ENCODE measurements at places on chromosomes 5 and 9.

DNA sequence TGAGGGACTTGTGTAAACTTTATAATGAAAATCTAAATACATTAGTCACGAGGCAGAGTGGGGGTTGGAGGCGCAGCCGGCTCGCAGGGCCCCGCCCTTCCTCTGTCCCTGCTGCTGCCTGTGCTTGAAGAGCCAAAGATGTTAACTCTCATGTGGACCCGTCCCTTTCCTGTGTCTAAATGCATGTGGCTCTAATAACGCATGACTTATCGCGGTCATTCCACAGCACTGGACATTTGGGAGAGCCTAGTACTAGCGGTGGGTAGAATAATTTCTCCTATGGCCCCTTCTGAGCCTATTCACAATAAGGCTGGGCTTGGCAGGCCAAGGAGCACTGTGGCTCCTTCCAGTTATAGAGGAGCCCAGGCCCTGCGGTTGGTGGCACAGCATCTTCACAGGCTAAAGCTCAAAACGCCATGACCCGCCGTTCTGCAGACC, 82.3 kb upstream of the SIMC1 start:
- no peak overlapping the region for H3K4me3 ChIP-seq
- no peak overlapping the region for H3K27ac ChIP-seq
- DNase-seq = no peak

- no peaks in the 10 kb centered on the region for H3K4me1 ChIP-seq
- H3K27ac ChIP-seq = no peak overlapping the region
- DNase-seq = no peak
- no peaks in the 10 kb centered on the region for H3K36me3 ChIP-seq
- no peak overlapping the region for H3K4me3 ChIP-seq
Measured at GRCh38 chr5:115774684-115775083, 41.8 kb downstream of the CDO1 start.

- no peak overlapping the region for H3K27ac ChIP-seq
- no peak overlapping the region for H3K4me3 ChIP-seq
- H3K27me3 ChIP-seq = no peaks in the 10 kb centered on the region
- no peaks in the 10 kb centered on the region for H3K36me3 ChIP-seq
- peaks cover 18% of the 10 kb centered on the region for H3K4me1 ChIP-seq
Measured at GRCh38 chr9:27599102-27599869, 26.0 kb upstream of the C9orf72 start.

DNA sequence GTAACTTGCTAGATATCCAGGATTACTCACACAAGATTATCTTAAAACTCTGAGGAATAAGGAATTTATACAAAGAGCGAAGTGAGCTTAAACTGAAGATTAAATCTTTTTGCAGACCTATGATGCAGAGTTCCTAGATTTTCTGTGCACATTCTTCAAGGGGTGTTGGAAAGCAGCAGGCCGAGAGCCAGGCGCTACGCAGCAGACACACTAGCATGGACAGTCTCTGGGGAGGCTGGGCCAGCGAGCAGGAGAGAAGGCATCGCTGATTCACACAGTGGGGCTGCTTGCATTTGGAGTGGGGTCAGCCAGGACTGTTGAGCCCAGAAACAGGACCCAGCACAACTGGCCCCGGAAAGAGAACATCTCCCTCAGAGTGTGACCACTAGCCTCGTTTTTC, 136.3 kb downstream of the ADAMTS16 start:
- no peaks in the 10 kb centered on the region for H3K27me3 ChIP-seq
- no peak for DNase-seq

DNA sequence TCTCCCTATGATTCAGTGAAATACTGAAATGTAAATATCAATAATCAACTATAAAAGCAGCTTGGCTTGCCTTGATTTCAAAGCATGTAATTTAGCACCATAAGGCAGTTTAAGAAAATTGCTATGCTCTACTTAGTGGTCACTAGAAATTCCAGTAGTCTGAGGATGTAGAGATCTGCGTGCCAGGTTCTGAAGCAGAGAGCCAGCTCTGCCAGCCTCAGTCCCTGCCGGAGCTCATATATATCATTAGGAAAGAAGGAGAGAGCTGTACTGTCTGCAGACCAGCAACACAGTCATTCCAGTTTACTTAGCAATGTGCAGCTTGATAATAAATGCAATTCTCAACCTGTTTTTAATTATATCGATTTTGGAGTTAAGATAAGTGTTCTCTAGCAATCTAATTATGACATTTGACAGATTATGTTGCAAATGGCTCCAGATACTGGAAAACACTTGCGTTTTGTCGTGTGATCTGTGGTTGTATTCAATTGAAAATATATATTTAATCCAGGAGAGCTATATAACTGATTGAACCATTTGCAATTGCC, 540.5 kb downstream of the CTNND2 start:
- H3K36me3 ChIP-seq = no peaks in the 10 kb centered on the region
- no peak overlapping the region for H3K4me3 ChIP-seq
- no peak for DNase-seq
- no peak overlapping the region for H3K27ac ChIP-seq
- H3K27me3 ChIP-seq = no peaks in the 10 kb centered on the region

GRCh38 chr5:138725818-138726416, 27.3 kb upstream of the CTNNA1 start:
- DNase-seq = no peak
- peak overlapping the region; percentile 20 for H3K4me3 ChIP-seq
- peaks cover 42% of the 10 kb centered on the region for H3K4me1 ChIP-seq

GRCh38 chr9:126587187-126588185, 26.2 kb upstream of the LMX1B start:
- peak overlapping the region; percentile 56 for H3K27ac ChIP-seq
- H3K4me1 ChIP-seq = peaks cover 15% of the 10 kb centered on the region
- H3K36me3 ChIP-seq = no peaks in the 10 kb centered on the region
- no peak overlapping the region for H3K4me3 ChIP-seq
- DNase-seq = no peak
- peaks cover 38% of the 10 kb centered on the region for H3K27me3 ChIP-seq

All from mesothelial cell of epicardium (in vitro differentiated cells).